Sciatic nerve (tissue), 2 donors: ENCODE measurements at places on chromosomes 16 and 17. TPM values are rescaled to one million over a fixed set of nuclear protein-coding genes. Genes with fewer than 3 reads are reported as not detected.
A peak's percentile ranks its signal among the peaks of the same experiment; 100 is the strongest.

CDC6 gene
- total RNA-seq: 1.0 TPM

- no peak for DNase-seq
Measured at GRCh38 chr17:44207743-44208142, 8.1 kb upstream of the ATXN7L3 start.

CACNG4 gene
- 0.36 TPM for total RNA-seq

TOM1L1 gene
- 15.3 TPM for total RNA-seq

DNA sequence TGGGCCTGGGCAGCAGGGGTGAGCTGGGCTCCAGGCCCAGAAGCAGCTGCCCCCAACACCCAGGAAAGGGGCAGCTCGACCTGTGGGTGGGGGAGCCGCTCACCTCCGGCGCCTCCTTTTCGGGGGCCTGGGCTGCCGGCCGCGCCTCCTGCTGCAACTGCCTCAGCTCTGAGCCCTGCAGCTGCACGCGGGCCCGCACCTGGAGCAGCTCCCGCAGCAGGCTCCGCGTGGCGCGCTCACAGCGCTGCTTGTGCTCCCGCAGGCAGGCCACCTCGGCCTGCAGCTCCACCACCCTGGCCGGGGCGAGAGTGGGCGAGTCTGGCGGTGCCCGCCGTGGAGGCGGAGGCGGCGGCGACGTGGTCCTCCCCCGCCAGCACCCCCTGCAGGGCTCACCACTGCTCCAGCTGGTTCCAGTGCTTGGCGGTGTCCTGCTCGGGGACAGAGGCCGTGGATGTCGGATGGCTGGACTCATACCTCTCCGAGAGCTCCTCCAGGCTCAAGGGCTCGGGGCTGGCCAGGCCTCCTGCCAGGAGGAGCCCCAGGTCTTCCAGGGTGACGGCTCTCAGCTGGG is 868 bp downstream of the CCDC154 start:
- no peak for DNase-seq

GRCh38 chr17:29645515-29646051 is 22.9 kb upstream of the CORO6 start:
- peak; percentile 81 for DNase-seq

TP53TG3 gene
- total RNA-seq: not detected

DNA sequence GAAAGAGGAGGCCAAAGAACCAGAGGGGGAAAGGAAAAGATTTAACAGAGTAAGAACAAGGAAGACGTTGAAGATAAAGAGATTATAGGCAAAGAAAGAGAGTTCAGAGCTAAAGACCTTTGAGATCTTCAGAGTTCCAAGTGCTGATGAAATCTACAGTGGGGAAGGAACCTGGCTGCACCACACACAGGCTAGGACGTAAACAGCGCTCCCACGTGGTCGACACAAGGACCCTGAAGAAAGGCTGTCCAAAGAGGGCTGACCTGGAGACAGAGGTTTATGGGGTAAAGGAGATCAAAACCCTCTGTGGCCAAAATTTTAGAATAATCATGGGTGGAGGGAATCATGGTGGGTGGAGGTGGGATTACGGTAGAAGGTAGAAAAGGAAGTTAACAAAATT is 121.6 kb downstream of the PMP22 start:
- DNase-seq: no peak

CCL16 gene
- total RNA-seq: 1.1 TPM

DNA sequence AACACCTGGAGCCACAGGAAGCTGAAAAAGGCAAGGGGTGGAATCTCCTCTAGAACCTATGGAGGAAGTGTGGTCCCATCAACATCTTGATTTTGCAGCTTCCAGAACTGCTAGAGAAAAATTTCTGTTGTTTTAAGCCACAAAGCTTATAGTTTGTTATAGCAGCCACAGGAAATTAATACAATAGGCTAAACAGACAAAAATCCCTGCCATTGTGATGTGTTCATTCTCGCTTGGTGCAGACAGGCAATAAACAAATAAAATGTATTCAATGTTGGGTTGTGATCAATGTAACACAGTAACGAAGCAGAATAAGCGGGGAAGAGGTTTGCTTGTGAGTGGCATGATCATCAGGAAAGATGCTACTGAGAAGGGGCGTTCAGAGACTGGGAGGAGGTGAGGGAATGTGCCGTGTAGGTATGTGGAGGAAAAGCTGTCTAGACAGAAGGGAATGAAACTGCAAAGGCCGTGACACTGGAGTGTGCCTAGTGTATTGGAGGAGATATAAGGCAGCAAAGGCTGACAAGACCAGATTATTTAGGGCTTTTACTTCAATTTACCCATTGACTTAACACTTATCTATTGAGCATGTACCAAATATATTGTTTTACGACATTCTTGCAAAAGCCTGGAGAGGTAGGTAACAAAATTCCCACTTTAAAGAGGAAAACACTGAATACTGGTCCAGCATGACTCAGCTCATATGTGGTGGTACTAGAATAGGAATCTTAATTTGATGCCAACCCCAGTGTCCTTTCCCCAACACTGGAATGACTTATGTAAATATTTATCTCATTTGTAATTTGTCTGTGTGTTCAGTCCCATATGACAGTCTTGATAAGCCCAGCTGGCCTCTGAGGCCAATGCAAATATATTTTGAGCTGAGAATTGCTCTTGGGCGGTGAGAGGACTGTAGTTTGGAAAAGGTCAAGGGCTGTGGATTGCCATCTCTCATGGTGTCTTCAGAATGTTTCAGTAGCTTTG is 375.9 kb downstream of the CDH13 start:
- DNase-seq: no peak

GRCh38 chr16:7227229-7227721 is 105.4 kb upstream of the RBFOX1 start:
- DNase-seq: no peak

SUZ12 gene
- total RNA-seq: 22.6 TPM

DNA sequence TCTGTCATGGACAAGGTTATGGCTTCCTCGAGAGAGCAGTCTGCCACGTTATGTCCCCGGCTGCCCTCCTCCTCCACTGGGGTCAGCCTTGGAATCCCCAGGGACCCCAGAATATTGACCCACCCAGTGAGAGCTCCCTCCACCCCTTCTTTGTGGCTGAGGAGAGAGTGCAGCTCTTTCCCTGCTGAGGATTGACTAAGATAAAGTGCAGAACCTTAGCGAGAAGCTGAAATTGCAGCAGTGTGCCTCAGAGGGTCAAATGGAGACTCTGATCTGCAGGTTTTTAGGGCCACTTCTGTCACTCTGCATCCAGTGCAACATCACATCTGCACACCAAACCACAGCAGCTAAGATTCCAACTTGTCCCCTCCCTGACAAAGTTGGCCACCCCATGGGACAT is 25.6 kb upstream of the PMFBP1 start:
- DNase-seq: no peak

DNA sequence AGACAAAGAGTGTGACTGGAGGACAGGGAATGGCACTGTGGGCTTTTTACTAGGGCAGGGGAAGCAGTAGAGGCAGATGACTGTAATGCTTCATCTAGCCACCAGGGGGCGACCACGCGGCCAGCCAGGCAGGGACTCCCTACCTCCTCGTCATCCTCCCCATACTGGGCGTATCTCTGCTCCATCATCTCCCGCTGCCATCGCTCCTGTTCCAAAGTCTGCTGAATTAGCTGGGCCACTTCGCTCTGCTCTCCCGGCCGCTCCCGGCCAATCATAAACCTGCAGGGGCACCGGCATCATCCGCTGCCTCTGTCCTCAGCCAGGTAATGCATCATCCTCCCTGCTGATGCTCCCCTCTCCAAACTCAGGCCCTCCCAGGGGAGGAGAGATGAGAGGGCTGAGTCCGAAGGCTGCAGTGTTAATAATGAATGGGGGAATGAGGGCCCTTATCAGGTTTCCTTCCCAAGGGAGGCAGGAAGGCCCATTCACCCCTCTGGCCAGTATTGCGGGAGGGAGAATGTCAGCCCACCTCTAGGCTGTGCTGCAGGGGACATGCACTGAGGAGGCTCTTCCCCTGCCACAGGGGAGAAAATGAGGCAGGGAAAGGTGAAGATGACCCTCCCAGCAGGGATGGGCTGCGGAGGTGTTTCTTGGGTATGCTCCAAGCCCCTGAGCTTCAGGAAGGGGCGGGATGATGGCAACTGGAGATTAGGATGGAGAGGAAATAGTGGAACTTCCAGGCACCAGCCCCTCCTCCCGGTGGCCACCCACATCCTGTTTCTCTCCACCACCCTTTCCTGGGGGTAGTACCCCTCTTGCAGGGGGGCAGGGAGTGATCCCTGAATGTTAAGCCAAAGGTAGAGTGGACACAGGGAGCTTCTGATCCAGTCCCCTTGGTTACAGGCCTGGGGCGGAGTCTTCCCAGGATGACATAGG is 10.3 kb upstream of the SAMD14 start:
- DNase-seq: peak; percentile 88

ENPP7 gene
- not detected for total RNA-seq

PPY gene
- total RNA-seq: not detected

- no peak for DNase-seq
Measured at GRCh38 chr16:4534151-4534790, 4.3 kb downstream of the CDIP1 start.

- DNase-seq: no peak
Measured at GRCh38 chr17:13005530-13005929, 12.3 kb downstream of the ELAC2 start.
